ENCODE measurements at places on chromosomes 2 and 18.

- no peak for DNase-seq
Observed at GRCh38 chr18:13192970-13193369, 25.6 kb upstream of the LDLRAD4 start.

- no peak for DNase-seq
Observed at GRCh38 chr2:242002944-242003343, 133.4 kb downstream of the RTP5 start.

DNA sequence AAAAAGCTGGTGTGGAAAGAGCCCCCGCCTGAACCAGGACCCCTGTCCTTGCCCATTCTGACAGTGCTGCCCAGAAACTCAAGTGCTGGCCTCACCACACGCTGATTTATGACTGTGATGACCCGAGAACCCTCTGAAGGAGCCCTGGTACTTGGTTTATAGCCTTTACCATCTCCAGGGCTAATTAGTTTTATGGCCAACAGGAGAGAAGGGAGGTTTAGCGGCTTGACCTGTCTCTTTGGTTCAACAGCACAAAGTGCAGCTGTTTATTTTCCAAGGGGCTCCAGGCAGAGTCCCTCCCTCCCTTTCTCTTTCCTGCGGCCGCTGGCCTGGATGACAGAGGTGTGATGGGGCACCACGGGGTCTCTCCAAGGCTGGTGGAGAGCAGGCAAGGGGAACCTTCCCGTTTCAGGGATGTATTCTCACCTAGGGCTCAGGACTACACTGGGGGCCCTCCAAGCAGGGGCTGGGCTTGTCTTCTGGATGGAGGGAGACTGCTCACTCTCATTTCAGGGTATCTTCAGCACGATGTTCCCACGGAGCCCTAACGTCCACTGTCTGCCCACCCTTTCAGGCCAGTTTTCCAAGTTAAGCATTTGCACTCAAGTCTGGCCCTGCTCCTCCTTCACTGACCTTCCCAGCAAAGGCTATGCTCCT, 174.2 kb upstream of the GLI2 start:
- DNase-seq: no peak

DNA sequence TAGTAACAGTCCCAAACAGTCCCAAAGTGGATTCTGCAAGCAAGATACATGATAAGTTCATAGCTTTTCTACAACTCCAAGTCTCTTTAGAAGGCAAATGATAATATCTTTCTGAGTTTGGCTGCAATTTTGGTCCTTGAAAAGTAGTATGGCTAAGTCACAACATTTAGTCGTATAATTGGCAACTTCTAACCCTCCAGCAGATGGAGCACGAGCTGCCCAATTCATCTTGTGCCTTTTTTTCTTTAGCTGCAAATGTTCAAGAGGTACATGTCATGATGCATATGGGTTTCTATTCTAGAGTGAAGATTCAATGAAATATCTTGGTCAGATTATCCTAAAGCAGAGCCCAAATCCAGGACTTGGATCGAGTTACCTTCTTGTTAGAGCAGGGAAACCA, 127.0 kb upstream of the KLHL14 start:
- peak; percentile 68 for DNase-seq

- no peak for DNase-seq
Observed at GRCh38 chr18:7541835-7542234, 25.3 kb upstream of the PTPRM start.

DNA sequence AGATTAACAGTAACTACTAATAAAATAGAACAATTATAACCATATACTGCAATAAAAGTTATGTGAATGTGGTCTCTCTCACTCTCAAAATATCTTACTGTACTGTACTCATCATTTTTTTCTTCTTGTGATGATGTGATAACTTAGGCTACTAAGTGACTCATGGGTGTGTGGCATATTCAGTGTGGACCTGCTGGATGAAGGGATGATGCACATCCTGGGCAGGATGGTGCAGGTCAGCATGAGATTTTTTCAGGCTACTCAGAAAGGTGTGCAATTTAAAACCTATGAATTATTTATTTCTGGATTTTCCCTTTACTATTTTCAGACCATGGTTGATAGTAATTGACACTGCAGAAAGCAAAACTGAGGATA, 90.7 kb downstream of the NCKAP5 start:
- no peak for DNase-seq

DNA sequence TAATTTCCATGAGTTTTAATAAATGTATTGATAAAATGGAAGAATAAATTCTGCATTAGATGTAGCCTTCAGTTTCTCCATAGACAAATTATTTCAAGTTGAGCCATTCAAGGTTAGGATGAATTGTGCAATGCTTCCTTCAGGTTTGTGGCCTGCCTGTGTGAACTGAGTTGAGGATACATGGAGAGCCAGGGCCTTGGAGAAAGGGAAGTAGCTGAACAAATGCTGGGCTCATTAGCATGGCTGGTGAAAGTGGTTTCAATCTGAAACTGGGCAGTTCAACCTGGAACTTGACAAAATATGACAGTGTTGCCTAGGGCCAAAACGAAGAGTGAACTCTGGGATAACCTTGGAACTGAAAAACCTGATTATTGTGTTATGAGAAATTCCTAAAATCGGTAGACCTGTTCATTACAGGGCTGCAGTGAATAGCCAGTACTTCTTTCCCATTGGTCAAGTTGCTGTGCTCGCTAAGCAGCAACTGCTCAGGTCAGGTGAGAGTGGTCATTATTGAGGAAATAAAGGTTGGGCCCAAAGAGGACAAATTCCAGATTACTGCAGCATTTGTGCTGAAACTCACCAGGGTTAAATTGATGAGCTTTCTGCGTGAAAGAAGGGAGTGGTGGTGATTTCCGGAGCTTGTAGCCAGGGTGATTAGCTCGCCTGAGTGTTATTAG, 12.7 kb downstream of the INPP1 start:
- no peak for DNase-seq

DNA sequence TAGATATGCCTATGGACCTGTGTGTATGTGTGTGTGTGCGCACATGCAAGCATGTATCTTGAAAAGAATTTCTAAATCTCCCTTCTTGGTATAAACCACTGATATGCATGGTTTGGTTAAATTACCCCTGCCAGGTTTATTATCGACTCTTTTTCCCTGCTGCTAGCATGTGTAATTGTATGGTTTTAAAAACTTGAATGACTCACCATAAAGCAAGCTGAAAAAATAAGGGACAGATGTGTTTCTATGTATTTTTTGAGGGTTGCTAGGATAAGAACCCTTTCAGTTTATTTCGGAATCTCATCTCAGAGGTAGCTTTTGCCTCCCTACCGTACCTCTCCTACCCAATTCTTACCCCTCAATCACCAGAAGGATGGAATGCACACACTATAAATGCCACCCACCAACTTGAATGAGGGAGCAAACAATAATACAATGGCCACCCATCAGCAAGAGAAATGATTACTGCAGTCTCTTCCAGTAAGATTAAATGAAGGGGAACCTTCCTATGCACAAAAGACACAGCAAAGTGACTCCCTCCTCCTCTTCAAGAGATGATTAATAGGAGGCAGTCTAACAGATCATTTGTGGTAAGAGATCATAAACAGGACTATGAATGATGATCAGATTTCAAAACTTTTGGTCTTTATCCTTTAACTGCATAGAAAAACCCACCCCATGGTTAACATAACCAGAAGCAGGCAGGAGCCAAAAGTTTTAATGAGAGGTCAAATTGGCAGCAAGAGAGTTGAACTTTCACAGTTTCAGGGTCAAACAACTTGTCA, 357.2 kb downstream of the SATB2 start:
- DNase-seq: peak; percentile 60

DNA sequence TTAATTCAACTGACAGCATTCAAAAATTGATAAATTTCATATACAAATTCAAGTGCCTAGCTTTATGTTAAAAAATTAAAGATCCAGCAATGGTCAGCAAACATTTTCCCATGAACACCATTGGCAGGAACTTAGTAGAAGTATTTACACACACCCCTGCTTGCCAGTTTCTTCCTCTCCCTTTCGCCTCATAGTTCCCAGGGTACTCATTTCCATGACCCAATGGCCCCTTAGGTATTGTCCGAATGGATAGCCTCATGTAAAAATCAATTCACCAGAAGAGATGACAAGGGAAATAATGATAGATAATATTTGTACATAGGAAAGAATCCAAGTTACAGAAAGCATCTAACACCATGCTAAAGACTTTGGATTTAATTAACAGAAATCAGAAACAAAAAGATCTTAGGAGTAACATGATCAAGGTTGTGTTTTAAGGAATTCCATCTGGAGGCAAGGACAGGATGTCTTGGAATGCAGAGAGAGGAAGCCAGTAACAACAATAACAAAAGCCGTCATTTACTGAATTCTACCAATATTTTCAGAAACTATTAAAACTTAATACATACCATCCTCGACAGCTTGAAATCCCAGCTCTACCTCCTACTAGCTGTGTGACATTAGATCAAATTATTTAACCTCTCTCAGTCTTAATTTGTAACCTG, 423.0 kb downstream of the IRS1 start:
- DNase-seq: no peak

DNA sequence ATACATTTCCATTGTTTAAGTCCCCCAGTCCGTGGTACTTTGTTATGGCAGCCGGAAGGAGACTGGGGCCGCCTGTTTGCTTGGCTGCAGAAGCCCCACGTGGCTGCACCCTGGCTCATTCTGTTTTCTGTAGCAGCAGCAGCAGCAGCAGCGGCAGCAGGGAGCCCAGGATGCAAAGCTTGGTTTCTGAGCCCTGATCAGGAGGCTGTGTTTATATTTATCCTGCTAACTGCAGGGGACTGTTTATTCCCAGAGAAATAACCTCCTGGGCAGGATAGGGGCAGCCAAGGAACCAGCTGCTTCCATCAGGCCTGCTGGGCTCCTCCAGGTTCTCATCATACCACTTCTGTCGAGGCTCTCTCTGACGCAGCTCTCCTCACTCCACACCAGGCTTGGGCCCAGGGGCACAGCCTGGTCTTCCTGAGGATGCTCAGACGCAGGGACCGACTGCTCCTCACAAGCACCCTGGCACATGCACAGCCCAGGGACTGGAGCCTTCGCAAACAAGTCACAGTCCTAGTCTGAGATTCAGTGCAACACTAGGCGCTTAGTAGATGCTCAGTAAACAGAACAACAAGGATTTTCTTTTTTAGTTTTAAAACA, 139.0 kb downstream of the MSH2 start:
- DNase-seq: no peak

DNA sequence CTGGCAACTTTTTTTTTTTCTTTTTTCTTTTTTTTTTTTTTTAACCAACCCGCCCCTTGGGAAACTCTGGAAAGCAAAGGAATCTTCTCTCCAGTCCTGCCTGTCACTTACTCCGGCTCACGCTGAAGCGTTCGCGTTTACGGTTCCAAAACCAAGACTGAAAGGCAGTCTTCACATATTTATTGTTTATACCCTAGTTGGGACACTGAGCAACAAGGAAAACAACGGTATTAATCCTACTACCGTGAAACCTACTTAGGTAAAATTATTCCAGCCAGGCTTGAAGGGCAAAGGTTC, 125.4 kb downstream of the OSBPL1A start:
- DNase-seq: no peak

- peak; percentile 87 for DNase-seq
Observed at GRCh38 chr2:215900203-215900611, 113.1 kb downstream of the MREG start.

- DNase-seq: peak; percentile 35
Observed at GRCh38 chr2:217953011-217953481, 49.7 kb downstream of the TNS1 start.

DNA sequence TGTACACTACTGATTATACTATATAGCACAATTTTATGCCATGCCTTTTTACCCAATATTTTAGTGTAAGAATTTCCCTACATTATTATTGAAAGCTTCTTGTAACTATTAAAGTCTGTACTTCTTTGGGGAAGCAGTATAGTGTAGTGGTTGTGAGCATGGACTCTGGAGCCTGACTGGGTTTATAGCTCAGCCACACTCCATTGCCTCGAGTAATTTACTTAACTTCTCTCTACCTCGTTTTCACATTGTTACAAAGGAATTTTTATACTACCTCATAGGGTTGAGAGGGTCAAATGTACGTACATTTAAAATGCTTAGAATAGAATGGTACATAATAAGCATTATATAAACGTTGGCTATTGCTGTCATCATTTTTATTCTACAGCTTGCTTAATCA, 139.2 kb downstream of the UBR3 start:
- DNase-seq: no peak

DNA sequence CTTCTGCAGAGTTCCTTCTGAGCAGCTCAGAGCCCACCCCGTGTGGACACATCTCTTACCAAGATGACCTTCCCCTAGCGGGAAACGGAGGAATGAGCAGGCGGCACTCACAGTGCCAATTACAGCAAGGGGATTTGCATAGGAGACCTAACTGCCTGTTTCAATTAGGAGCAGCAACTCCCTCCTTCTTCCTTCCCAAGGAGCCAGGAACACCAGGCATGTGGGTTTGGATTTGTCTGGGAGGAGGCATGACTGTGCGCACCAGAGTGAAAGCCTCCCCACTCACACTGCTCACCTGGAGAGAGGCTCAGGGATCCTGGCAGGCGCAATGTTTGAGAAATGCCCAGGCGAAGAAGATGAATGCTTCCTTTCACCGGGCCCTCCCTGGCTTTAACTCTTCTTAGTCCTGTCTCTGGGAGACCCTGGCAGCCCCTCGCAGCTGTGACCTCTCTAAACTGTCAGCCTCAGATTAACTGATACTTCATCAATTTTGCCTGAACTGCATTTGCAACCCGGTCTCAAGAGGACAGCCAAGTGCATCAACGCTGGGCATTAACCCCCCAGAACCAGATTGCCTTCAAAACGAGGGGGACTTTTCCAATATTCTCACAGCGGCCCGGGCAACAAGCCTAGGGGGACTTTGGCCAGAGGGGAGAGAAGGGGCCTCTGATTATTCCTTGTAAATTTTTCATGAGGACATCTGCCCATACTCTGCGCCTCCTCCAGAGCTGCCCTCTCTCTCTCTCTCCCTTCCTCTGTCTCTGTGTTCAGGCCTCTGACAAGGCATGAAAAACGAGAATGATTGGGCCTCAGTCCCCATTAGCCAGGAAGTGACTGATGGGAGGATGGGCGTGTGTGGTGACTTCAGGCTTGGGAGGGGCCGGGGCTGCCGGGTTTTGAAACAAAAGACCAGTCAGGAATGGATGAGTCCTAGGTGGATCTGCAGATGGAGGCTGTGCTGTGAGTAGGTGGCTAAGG, 93.8 kb downstream of the CMPK2 start:
- DNase-seq: no peak

- DNase-seq: peak; percentile 83
Observed at GRCh38 chr2:42859006-42859552, 66.7 kb upstream of the HAAO start.

DNA sequence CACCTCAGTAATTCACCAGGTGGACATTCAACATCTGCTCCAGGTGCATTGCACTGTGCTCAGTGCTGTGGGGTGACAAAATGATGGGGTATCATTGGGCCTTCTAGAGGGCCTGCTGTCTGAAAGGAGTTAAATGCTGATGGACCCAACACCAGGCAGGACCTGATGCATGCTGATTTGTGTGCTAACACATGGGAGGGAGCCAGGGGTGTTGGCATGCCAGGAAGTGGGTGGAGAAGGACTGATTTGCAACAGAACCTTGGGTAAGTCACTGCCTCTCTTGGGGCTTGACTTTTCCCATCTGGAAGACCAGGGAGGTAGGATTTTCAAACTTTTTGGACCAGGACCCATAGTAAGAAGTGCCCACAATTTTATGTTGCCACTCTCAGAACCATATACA, 57.9 kb upstream of the CXCR4 start:
- no peak for DNase-seq

GRCh38 chr2:18396329-18397010, 164.0 kb downstream of the RDH14 start:
- DNase-seq: peak; percentile 38
